CD4-positive, alpha-beta T cell (primary cell): ENCODE measurements at places on chromosomes 2 and 18.

DNA sequence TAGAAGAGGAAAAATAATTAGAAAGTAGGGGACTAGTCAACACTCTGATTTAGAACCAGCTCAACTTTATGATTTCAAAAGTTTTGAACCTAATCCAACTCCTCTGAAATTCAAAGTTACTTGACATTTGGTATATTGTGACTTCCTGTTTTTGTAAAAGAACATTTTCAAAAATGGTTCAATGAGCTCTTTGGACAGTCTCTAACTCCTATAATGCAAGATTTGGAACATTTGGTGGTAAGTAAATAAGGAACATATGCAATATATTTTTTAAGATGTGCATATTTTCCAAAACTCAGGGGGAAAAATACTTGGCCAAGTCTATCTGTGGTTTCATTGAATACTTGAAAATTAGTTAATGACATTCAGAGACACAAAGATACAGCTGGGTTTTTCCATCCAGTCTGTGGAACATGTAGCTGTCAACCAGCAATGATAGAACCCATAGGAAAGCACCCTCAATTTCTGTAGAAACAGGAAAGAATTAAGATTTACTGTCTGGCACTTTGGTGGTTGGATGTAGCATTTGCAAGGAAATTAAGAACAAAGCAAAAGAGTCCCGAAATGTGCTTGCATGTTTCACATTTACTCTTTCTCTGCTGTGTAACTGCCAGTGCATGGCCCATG is 17.0 kb upstream of the ANKRD44 start:
- no peak for DNase-seq

DNA sequence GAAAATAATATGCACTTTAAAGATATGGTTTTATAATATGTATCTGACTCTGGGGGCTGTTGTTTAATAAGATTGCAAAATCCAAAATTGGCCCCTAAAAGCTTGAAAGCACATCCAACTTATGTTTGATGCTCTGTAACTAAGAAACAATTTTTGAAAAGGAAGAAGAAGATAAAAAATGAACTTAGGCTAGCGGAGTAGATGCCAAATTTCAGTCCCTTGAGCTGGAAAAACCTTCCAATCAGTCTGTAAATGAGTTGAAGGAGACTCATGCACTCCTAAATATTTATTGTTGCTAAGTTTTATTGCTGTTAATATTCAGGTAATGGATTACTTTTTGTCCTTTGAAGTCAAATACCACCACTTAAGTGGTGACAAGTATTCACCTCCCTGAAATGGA is 465.0 kb downstream of the ZEB2 start:
- no peak for DNase-seq

DNA sequence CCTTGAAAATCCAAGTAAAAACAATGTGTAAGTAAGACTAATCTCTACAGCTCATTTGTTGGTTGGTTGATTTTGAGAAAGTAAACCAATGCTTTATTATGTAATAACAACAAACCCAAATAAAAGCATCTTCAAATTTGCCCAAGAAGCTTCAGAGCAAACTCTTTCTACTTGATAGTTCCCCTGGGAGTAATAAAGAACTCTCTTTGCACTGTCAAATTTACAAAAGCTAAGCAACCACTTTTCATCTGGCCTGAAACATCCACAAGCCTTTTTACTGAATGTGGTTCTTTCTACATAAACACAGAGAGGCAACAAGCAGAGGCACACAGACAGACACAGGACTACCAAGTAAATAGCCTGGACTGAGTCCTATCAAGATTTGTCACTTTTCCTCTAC is 28.8 kb upstream of the CACNB4 start:
- no peak for DNase-seq

DNA sequence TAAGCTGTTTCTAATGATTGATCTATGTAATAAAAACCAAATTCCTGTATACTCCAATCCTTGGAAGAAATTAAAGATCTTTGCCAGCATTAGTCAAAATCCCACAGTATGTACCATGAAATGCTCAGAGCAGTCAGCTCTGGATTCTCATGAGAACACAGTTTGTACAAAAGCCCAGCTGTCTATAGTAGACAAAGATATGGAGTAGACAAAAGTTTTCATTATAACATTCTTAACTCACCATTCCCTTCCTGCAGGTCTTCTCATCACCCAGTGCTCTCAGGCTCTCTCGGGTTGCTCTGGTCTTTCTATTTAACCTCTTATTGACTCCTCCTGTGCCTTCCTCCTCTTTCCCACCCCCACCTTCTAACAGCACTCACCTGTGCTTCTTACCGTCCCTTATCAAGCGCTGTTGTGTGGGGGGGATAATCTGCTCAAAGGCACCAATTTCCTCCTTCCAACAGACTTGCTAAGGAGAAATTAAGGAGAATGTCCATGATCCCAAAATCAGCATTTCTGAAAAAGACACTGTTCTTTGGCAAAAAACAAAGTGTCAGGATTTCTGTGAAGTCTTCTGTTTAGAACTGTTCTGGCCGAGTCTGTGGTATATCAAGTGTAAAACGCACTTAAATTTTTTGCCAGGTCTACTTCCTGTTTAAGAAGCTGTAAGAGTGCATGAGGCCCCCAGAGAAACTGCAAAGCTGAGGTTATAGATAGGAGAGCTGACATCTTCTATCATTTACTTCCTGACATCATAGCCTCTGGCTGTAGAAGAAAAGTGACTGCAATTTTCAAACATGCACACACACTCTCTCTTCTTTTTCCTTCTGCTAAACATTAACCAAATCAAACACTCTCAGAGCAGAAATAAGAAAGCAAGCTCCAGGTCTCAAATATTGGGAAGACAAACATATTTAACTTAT is 144.1 kb downstream of the EVA1A start:
- DNase-seq: no peak

- no peak for DNase-seq
Measured at GRCh38 chr18:63930773-63931354, 18.2 kb upstream of the HMSD start.

GRCh38 chr2:105912081-105912480 is 167.4 kb downstream of the NCK2 start:
- DNase-seq: no peak
